Stimulated activated naive CD8-positive, alpha-beta T cell treated with anti-CD3 and anti-CD28 coated beads, Interleukin-15, Interleukin-2, amounts not matched to agents 100 U/mL and 50 U/mL, for 24 hours (primary cell): ENCODE measurements at places on chromosomes 2 and 18.

- no peak for DNase-seq
Observed at GRCh38 chr18:73696171-73696570, 451.5 kb downstream of the FBXO15 start.

DNA sequence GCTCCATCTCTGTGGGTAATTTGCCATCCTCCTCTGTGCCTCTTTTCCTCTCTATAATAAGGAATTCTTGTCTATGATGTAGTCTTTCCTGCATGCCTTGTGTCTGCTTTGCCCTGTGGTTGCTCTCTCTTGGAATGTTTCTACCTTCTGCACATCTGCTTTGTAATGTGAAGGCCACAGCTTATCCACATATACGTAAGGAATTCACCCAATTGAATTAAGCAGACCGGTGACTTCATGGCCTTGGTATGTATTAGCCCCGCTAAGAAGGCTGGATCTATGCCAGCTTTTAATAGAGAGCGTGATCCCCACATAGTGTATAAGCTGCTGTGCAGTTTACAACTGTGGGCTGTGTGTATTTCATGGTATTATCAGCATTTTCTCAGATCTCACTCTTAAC lies 274.7 kb downstream of the RNF144A start:
- no peak for DNase-seq

GRCh38 chr2:104766683-104767082 lies 87.2 kb upstream of the POU3F3 start:
- DNase-seq, result no peak

- DNase-seq, result no peak
Observed at GRCh38 chr2:172804423-172804822, 68.8 kb downstream of the RAPGEF4 start.

- DNase-seq, result no peak
Observed at GRCh38 chr2:11154016-11154922, 998 bp upstream of the SLC66A3 start.

DNA sequence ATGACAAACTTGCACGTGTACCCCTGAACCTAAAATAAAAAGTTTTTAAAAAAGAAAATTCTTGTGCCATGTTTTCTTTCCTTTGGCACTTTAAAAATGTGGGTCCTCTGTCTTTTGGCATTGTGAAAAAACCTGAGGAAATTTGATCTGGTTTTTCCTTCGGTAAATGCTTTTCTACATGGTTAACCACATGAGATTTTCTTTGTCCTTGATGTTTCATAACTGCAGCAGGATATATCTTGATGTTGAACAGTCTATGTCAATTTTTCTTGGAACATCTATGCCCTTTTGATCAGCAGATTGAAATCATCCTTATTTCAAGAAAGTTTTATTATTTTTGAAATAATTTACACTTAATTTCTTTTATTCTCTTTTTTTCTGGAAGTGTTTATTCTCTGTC lies 109.1 kb downstream of the TMEM17 start:
- no peak for DNase-seq

GRCh38 chr2:127663566-127664064 lies 11.7 kb downstream of the LIMS2 start:
- no peak for DNase-seq
